ENCODE measurements at places on chromosomes 1 and 21. TPM values are rescaled to one million over a fixed set of nuclear protein-coding genes. Genes with fewer than 3 reads are reported as not detected.

GRCh38 chr1:77322061-77322900, 40.5 kb downstream of the AK5 start:
- no peak for DNase-seq

DIO1 gene
- not detected for total RNA-seq

GRCh38 chr1:42324398-42325013, 10.5 kb downstream of the FOXJ3 start:
- DNase-seq: no peak

DNA sequence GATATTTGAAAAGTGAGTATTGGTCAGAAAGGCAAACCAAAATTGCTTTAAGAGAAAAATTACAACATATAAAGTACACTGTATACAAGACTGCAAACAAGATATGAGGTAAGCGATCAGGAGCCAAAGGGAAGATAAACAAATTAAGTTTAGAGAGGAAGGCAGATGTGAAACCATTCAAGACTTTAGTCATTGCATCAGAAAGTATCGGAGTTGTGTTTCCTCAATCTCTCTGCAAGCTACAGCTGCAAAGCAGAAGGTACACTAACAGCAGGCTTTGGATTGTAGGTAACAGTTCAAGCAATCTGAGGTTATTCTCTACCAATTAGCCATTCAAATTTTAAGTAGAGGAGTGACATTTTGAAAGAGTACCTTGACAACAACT, 21.3 kb upstream of the TLCD4 start:
- DNase-seq: no peak

DNA sequence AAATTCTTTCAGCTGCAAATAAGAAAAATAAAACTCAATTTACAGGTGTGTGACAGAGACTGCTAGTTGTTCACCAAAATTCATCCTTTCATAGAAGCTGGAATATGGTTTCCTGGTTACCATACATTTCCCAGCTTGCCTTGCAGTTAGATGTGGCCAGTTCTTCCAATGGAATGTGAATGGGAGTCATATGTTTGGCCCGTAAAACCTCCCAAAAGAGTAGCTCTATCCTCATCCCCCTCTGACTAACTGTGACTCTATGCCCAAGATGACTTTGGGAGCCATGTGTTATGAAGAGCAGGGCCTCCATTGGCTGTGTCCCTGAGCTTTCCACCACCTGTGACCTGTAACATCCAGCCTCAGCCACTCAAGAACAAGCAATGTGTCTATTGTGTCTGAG, 90.6 kb upstream of the NGF start:
- DNase-seq: no peak

- no peak for DNase-seq
Measured at GRCh38 chr1:176656257-176656995, 193.5 kb downstream of the PAPPA2 start.

GRCh38 chr1:37720231-37721130, 28.2 kb downstream of the CDCA8 start:
- DNase-seq: no peak

CLCN6 gene
- 19.7 TPM for total RNA-seq

DNA sequence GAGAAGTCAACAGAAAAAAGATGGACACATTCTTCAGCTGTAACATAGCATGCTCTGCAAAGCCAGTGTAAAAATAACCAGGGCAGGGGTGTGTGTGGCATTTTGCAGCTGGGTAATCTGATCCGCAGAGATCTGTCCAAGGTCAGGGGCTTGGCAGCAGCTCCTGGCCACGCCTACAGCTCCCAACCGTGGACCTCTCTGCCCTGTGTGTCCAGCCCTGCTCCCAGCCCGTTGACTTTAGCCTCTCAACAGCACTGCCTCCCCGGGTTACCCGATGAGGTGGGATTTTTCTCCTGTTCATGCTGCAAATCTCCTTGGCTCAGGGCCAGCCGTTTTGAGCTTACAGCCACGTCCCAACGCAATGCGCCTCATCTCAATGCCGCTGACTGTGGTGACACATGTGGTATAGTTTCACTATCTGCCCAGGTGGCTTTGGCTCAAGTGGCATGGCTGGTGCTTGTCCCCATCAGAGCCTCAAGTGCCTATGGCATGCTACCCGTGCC, 68.1 kb downstream of the VWA5B1 start:
- DNase-seq: no peak

LCE6A gene
- not detected for total RNA-seq

KCNJ6 gene
- not detected for total RNA-seq

DNA sequence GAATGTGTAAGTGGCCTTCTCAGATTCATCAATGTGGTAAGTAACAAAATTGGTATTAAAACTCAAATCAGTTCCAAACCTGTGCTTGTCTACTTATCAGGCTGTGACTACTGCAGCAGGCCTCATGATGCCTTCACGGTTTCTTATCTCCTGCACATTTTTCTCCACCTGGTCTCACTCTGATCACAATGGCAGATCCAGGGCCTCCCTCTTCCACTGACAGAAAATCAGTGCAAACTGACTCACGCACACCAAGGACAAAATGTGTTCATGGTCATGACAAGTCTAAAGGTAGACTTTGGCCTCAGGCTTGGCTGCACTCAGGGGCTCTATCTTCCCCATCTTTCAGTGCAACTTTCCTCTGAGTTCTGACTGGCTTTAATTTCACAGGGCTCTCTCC, 56.7 kb upstream of the ATP1A1 start:
- no peak for DNase-seq

DNA sequence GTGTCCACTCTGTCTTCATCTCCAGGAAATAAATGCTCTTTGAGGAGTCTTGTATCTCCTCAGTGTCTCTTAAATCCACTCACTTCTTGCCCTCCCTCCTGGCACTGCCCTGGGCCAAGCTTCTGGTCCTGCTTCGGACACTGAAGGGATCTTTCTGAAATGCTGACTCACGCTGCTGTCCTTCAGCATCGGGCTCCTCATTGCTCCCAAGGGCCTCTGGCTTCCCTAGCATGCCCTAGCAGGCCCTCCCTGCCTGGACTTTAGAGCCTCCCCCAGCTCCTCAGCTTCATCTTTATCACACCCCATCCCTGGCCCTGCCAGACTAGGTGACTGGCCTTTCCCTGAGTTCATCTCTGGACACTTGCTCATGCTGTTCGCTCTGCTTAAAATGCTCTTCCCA, 96.6 kb downstream of the FOXD2 start:
- no peak for DNase-seq

GRCh38 chr1:22238356-22239224, 95.7 kb upstream of the WNT4 start:
- no peak for DNase-seq

DNA sequence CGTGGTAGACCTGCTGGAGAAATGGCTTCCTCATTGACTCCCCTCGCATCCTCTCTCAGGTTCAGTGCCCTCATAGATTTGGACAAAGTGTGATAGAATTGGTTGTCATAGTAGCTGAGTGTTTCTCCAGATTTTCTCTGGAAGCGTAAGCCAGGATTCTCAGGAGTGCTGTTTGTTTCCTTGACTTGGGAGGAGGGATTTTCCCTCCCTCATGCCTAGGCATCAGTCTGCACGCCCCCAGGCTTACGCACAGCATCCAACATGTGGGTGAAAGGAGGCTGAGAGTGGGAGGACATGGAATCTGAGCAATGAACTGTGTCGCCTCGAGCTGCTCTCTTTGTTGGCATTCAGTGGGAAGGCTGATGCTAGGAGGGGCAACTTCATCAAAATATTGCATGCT, 503.5 kb downstream of the LTN1 start:
- DNase-seq: no peak

KRTAP20-3 gene
- not detected for total RNA-seq

DNA sequence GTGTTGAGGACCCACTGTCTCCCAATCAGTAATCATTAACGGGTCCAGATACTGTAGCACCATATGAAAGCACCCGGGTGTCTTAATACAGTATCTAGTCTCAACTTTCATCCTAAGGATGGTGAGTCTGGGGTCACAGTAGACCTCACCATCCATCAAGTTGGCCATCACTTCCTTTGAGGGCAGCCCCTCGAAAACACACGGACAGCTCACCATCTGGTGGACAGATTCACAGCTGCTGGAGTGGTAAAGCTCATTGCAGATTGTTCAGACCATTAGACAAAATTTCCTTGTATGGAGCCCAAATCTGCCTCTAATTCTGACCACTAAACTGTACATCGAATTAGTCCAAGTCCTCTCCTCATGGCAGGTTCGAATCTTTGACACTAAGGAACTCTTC, 123.1 kb downstream of the PGBD5 start:
- no peak for DNase-seq

COL11A1 gene
- total RNA-seq: not detected

DNA sequence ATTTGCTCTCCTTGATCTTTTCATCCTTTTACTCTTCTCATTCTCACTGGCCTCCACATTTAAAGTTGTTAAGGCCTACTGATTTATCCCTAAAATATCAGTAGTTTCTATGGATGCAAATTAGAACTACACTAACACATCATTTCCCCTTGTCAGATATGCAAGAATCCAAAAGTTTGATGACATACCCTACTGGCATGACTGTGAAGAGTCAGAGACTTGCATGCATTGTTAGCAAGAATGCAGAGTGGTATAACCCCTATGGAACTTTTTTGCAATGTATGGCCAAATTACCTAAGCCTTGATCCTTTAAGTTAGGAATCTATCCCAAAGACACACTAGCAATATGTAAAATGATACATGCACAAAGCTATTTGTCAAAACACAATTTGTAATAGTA, 23.6 kb upstream of the HIVEP3 start:
- no peak for DNase-seq

GRCh38 chr1:84298684-84299535, 2.6 kb upstream of the SAMD13 start:
- DNase-seq: peak; percentile 37

- no peak for DNase-seq
Measured at GRCh38 chr1:69103705-69104385, 463.9 kb upstream of the LRRC7 start.

TNFRSF14 gene
- total RNA-seq: 86.5 TPM

GRCh38 chr21:35686156-35686555, 374.2 kb downstream of the SETD4 start:
- no peak for DNase-seq

NLRP3 gene
- 4.5 TPM for total RNA-seq

LIPI gene
- total RNA-seq: not detected

GRCh38 chr1:233410906-233411305, 83.4 kb downstream of the MAP3K21 start:
- DNase-seq: no peak

GRCh38 chr1:6503884-6504602, 12.6 kb upstream of the PLEKHG5 start:
- no peak for DNase-seq

F5 gene
- 1.6 TPM for total RNA-seq

Data from activated CD8-positive, alpha-beta T cell treated with anti-CD3 and anti-CD28 coated beads, Interleukin-2, amount 10 ng/mL, durations not matched to agents 7 days and 5 days (primary cell).